ENCODE measurements at places on chromosomes 2 and 18. TPM values are rescaled to one million over a fixed set of nuclear protein-coding genes. Genes with fewer than 3 reads are reported as not detected.

Gene DARS1
- polyA plus RNA-seq, result 135 TPM

Gene DNAH7
- 6.5 TPM for polyA plus RNA-seq

Gene MERTK
- polyA plus RNA-seq, result 22.2 TPM

Gene ANKRD30BL
- polyA plus RNA-seq, result 0.71 TPM

Gene EVX2
- polyA plus RNA-seq, result not detected

Gene WDR54
- polyA plus RNA-seq, result 36.7 TPM

Gene HOXD3
- polyA plus RNA-seq, result 27.3 TPM

Gene CCBE1
- polyA plus RNA-seq, result 41.4 TPM

Gene LIPG
- 46.6 TPM for polyA plus RNA-seq

Gene POTEF
- polyA plus RNA-seq, result not detected
